Posterior vena cava (tissue), 2 donors: ENCODE measurements at places on chromosomes 2 and 18.
A peak's percentile ranks its signal among the peaks of the same experiment; 100 is the strongest.

GRCh38 chr2:190973262-190973661, 40.7 kb downstream of the STAT1 start:
- no peak for DNase-seq

GRCh38 chr2:176502619-176503018, 233.4 kb downstream of the MTX2 start:
- no peak for DNase-seq

DNA sequence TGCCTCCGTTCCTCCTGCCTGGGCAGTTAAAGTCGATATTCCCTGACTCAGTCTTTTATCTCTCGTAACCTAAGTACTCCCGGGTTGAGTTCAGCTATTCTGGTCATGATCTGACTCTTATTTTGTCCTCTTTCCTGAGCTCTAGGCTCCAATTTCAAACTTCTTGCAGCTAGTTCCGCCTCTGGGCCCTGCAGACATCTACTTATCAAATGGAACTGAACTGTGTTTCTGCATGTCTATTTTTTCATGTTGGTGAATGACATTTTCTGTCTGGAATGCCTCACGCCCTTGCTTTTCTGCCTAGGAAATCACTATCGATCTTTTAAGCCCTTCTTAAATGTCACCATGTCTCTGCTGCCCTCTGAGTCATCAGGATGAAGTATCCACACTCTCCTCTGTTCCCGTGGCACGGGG, 101.5 kb downstream of the VAPA start:
- no peak for DNase-seq

- DNase-seq, result no peak
Observed at GRCh38 chr2:100747996-100748615, 71.8 kb upstream of the NPAS2 start.

- no peak for DNase-seq
Observed at GRCh38 chr2:226794751-226795171, 4.9 kb downstream of the IRS1 start.

GRCh38 chr18:63903851-63904570, 3.7 kb upstream of the SERPINB10 start:
- no peak for DNase-seq

GRCh38 chr18:70420146-70420898, 131.5 kb downstream of the SOCS6 start:
- no peak for DNase-seq

DNA sequence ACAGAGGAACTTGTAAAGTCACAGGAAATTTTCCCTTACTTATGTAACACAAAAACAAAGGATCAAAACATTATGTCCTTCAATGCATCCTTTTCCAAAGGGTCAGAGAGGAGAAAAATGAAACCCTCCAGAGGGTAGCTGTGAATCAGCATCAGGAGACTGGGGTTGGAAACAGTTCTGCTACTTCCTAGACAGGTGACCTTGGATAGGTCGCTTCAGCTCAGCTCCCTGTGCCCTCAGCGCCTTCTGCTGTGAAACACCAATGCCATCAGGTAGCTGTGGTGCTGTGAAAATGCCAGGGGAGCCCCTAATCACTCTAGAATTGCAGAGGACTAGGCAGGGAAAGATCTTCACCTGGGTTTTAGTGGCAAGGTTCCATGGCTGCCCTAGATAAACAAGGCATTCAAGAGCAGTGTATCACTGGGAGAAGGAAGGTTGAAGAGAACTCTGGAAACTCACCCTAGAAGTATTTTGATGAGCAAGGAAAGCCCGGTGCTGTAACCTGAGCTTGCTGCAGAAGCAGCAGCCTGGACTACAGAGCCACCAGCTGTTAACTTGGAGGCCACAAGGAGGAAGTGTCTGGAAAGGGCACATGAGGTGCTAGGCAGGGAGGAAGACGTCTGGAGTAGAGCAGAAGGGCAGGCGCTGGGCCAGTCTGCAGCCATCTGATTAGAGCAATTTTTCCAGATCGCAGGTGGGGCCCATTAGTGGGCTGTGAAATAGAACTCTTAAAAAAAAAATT, 100.7 kb upstream of the MCFD2 start:
- no peak for DNase-seq

DNA sequence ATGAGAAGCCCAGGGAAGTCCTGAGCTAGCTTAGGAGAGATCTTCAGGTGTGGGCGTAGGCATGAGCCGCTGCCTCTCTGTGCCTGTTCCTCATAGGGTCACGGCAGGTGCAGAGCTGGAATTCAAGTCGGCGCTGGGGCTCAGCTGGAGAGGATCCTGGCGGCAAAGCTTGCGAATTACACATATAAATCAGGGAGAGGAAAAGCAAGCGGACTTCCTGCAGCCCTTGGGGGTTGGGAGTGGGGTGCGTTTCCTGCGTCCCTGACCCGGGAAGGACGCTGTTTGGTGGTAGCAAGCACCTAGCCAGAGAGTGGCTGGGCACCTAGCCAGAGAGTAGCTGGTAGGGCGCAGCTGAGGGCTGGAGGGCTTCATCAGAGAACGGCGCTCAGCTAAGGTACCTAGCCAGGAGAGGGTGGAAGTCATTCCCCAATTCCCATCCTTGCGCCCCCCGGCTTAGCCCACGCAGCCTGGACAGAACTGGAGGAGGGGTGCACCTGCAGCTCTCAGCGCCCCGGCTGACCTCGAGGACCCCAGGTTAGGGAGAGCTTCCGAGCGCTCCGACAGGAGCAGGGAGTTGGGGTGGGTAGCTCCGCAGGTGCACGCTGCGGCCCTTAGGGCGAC, 459 bp upstream of the EFR3B start:
- DNase-seq, result peak; percentile 85

GRCh38 chr18:8979258-8979988, 123.1 kb upstream of the NDUFV2 start:
- no peak for DNase-seq

DNA sequence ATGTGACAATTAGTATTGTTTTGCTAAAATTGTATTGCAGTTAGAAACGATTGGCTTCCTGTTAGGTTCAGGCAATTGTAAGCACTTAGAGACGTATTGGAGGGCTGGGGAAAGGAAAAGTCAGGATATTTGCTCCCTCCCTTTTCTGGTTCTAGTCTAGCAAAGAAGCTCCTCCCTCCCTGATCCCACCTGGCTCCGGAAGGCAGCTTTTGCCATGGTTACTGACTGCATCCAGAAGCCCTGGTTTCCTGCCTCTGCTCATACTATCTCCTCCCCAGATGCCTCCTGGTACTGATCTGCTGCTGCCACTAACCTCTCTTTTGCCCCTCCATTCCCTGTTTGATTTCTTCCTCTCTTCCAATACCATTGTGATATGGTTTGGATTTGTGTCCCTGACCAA, 275.9 kb downstream of the MREG start:
- no peak for DNase-seq

DNA sequence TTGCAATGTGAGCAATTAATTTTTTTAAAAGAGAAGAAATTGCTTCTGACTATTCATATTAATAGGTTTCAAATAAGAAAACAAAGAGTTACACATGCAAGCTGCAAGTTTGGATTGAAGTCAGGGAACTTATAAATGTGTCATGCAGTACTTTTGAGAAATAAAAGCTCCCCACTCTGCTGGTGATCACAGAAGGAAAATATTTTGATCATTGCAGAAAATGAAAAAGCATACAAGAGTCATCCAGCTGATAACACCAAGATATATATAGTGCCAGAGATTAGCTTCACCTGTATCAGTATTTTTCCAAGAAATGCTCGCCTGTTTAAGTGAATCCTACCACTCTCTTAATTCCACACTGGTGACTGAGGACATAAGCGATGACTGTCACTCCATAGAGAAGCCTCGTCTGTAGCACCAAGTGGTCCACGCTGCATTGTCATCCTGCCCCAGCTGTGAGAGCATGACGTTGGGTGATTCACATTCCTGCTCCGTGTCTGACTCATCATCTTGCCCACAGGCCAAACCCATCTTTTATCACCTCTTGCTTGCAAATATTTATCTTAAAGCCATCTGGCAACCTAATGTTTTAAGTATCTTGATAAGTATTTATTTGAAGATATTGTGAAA, 178.0 kb downstream of the ASXL3 start:
- DNase-seq, result peak; percentile 78

GRCh38 chr2:207768866-207769596, 675 bp downstream of the FZD5 start:
- peak; percentile 82 for DNase-seq

GRCh38 chr18:3367491-3368091, 82.4 kb upstream of the TGIF1 start:
- DNase-seq, result no peak

GRCh38 chr2:86441392-86441881, 266 bp downstream of the KDM3A start:
- no peak for DNase-seq

- peak; percentile 60 for DNase-seq
Observed at GRCh38 chr2:62415019-62415431, 91.0 kb downstream of the TMEM17 start.
